ENCODE measurements at places on chromosomes 12 and 14.

DNA sequence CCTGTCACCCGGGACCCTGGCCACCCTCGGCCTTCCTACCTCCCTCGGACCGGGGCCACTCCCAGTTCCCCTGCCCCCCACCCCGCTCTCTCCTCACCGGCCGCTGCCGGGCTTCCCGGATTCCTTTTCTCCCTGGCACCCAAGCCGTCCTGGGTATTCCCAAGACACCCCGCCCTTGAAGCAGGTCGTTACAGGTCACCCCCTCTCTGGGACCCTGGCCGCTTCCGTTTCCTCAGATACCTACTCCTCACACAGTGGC, 493 bp downstream of the NUMB start:
- DNase-seq: no peak

DNA sequence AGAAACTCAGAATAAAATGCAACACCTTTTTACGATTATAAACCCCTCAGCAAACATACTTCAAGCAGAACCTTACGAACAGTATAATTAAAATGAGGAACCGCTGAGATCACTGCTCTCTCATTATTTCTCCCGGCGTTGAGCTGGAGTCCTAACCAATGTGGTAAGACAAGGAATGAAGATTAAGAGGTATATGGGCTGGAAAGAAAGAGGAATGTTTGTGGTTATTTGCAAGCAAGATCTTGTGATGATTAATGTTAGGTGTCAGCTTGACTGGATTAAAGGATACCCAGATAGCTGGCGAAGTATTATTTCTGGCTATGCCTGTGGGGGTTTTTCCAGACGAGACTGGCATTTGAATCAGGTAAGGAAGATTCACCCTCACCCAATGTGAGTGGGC, 10.3 kb upstream of the ZNF84 start:
- DNase-seq: peak; percentile 21

GRCh38 chr12:122841544-122842321, 6.5 kb downstream of the HIP1R start:
- DNase-seq: peak; percentile 67

DNA sequence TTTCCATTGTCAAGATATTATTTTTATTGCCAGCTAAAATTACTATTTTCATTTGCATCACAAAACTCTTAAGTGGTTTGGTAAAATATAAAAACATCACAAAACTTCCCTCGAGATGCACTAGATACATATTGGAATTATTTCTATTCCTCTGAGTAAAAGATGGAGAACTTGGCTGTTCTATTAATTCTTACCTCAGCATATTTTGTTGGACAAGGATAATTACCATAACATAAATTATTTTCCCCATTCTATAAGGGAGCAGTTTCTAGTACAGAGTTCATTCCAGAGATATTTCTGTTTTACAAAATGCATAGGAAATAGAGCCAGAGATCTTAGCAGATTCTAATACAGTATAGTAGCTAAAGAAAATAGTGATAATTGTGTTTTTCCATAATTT, 42.6 kb upstream of the PTHLH start:
- no peak for DNase-seq

DNA sequence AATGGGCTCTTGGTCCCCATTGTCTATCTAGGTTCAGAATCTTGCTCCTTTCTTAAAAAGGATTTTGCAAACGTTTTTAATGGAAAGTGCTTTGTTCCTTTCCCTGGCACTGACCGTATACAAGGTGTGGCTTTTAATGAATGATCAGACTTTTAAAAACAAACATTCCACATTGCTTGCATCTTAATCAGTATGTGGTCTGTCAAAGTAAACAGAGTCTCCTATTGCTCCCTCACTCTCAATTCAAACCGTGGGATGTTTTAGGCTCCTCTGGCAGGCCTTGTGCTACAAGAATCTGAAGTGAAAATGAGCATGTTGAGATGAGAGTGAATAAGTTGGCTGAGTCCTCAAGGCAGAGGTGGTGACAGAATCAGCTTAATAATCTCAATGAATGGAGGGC, 107.0 kb downstream of the VRK1 start:
- peak; percentile 40 for DNase-seq

DNA sequence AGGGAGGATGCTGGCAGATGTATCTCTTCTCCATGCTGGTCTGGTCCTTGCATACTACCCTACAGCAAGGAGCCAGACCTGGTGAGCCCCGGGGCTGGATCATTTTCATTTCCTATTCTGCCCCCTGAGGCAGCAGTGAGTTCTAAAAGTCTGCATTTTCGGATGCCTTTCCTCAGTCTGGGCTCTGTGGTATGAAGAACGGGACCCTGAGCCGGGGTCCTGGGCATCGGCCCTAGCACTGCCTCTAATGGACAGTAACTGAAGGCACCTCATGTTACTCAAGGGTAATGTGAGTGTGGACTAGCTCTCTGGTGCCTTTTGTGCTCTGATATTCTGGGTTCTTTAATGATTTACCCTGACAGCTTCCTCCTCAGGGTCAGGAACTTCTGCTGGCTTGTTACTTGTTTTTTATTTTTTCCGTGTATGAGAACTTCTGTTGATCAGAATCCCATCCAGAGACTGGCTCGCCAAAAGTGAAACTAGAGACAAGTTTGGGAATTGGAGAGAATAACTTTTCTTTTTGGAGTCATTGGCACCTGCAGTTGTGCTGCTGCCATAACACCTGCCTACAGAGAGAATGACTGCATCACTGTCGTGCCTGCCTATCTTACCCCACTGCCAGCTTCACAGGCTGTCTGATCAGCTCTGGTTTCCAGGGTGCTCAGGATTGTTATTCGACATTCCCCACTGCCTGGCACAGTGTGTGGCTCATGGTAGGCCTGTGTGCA, 62.3 kb downstream of the SUSD6 start:
- no peak for DNase-seq

DNA sequence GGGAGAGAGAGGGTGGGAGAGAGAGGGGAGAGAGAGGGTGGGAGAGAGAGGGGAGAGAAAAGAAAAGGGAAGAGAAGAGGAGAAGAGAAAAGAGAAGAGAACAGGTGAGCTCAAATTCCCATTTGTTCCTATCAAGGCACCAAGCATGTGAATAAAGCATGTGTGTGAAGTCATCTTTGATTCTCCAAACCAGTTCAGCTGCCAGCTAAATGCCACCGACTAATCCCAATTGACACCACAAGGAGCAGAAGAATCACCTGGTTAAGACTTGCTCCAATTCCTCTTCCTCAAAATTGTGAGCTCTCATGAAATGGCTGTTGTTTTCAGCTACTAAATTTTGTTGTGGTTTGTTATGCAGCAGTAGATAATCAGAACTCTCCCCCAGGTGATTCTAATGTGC, 188.9 kb downstream of the TMX1 start:
- no peak for DNase-seq

DNA sequence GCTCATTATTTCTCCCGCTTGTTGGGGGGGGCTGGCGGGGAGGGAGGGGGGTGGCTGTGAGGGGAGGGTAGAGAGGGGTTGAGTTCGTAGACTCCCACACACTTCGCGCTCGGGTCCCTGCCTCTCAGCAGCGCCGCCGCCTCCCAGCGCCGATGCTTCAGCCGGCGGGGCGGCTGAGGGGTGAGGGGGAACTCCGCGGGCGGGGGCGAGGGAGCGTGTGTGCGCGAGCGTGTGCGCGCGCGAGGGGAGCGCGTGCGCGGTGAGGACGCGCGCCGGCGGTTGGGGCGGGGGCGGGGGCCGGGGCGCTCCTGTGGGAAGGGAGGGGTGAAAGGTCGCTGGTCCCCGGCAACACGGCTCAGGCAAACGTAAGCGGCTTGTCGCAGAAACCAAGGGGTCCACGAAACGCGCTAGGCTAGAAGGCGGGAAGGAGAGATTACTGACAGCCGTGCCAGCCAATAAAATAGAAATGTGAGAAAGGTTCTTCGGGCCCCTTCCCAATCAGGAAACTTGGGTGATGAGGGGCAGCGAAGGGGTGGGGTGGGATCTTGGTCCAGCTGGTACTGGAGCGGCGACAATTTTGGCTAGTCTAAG, 343 bp upstream of the NOVA1 start:
- DNase-seq: peak; percentile 76

- DNase-seq: no peak
Observed at GRCh38 chr14:24908592-24909236, 141.2 kb downstream of the STXBP6 start.

DNA sequence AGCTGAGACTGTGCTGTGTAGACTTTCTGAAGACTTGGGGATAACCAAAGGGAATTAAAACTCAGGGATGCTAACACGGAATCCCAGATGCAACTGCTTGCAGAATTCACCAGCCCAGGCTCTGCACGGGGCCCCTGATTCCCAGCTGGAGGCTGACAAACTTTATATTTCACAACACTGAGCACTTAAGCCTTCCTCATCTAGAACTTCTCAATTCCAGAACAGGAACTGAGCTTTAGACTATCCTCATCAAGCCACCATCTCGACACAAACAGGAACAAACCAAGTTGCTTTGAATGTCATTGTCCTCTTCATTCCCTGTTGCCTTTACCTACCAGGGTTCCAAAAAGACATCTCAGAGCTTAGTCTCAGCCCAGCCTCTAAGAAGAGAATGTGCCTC, 22.2 kb downstream of the CCDC63 start:
- DNase-seq: no peak

- peak; percentile 34 for DNase-seq
Observed at GRCh38 chr12:116556964-116557698, 2.0 kb upstream of the MAP1LC3B2 start.

- no peak for DNase-seq
Observed at GRCh38 chr14:61551384-61551783, 143.9 kb upstream of the HIF1A start.

DNA sequence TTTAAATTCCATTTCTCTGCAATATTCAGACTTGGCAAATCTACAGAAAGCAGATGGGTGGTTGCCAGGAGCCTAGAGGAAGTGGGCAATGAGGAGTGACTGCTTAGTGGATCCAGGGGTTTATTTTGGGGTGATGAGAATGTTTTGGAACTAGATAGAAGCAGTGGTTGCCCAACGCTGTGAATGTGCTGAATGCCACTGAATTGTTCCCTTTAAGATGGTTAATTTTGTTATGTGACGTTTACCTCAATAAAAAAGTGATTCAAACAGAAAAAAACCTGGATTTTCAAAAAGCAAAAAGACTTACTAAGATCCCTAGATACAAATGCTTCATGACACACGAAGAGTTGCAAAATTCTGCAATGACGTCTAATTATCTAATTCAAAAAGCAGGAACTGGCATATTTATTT, 34.2 kb downstream of the DAO start:
- DNase-seq: peak; percentile 14

DNA sequence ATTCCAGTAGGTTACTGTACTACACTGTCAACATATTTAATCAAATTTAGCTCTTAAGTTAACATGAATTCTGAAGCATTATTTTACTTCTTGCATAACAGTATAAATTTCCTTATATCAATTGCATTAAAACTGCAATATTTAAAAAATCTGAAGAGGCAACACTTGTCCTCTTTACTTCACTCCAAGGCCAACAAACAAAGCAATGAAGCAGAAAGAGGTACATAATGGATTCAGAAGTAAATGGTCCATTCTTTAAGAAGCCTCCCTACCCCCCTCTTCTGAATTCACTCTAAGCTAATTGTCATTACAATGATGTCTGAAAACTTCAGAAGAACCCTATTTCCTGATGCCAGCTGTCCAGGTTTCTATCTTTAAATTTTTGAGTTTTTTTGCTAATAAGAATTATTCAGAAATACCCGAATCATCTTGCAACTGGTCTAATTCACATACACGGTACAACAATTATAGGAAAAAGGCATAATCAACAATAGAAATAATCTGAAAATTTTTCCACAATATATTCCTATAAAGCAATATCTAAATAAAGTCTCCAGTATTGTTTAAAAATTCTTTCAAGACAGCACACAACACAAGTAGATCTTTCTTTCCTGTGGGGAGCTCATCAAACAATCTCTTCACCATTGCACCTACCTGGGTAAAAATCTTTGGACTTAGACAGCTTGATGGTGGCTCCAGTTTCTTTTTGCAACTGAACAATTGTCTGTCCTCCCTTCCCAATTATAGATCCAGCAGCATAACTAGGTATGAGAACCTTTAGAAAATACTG, 2.9 kb downstream of the NOVA1 start:
- no peak for DNase-seq

DNA sequence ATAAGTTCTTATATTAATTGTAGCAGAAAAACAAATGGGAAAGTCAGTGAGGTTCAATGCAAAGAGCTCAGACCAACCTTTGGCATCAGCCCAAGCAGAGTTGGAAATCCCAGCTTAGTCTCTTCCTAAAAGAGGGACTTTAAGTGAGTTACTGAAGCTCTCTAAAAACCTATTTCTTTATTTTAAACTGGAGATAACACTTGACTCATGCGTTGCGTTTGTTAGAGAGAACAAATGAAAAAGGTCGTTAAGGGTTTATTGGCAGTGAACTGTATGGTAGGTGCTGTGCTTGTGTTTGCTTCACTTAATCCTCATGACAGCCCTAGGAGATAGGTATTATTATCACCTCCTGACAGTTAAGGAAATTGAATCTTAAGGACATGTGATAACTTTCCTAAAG, 396.5 kb downstream of the RAD51B start:
- no peak for DNase-seq

GRCh38 chr12:52884526-52885293, 20.2 kb downstream of the KRT8 start:
- no peak for DNase-seq
